ENCODE measurements at places on chromosomes 2 and 18. TPM values are rescaled to one million over a fixed set of nuclear protein-coding genes. Genes with fewer than 3 reads are reported as not detected.
A peak's percentile ranks its signal among the peaks of the same experiment; 100 is the strongest.

DNA sequence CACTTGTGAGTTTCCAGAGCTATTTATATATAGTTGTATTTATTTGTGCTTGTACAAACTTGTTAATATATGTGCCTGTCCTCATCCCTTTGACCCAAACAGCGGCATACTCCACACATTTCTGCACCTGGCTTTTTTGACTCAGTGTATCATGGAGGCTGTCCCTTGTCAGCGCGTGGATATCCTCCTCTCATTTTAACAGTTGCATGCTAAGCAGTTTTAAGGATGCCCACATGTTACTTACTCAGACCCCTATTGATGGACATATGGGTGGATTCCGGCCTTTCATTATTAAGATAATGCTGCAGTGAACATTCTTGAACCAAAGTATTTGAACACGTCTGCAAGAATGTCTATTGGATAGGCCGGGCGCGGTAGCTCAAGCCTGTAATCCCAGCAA, 655 bp upstream of the MREG start:
- DNase-seq: no peak

DNA sequence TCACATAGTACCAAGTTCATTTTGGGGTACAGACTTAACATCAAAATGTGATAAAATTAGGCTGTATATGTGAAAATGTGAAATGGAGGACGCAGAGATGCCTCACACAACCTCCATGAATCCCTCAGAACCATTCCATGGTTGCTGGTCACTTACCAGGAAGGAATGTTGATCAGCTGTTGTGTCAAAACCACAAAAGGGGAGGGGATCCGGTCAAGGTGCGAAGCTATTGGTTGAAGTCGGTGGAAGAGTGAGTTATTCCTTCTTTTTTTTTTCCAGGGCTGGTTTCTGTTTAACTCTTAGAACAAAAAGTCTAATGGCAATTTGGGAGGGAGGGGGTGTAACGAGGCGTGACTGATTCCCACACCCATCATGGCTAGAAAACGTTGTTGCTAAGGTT, 32.3 kb upstream of the REG3A start:
- DNase-seq: no peak

GPBAR1 gene
- total RNA-seq: 1.8 TPM

GRCh38 chr2:27906074-27906473, 15.5 kb downstream of the BABAM2 start:
- no peak for DNase-seq

DNA sequence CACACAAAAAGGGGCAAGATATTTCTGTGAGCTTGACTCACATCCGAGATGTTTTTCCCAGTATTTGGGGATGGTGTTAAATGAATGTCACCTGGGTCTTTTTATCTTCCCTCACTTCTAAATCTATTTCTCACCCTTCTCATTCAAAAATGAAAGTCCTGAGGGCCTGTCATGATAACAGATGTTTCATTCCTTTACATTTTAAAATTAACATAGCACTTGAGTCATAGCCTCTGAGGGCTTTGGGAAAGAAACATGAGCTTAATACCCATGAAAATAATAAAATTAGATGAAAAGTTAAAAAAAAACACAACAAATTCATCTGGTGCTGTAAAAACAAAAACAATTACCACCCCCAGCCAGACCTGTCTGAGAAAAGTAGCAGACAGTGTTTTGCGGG, 226.7 kb downstream of the HNMT start:
- DNase-seq: no peak

GRHL1 gene
- total RNA-seq: 1.0 TPM

GRCh38 chr2:237154884-237155851, 69.5 kb downstream of the COPS8 start:
- no peak for DNase-seq

MAP2 gene
- 2.8 TPM for total RNA-seq

GRCh38 chr2:13876491-13877037, 756.0 kb upstream of the LRATD1 start:
- DNase-seq: no peak

EML6 gene
- 0.56 TPM for total RNA-seq

CXCR4 gene
- total RNA-seq: 2.0 TPM

EFEMP1 gene
- 62.5 TPM for total RNA-seq

DNA sequence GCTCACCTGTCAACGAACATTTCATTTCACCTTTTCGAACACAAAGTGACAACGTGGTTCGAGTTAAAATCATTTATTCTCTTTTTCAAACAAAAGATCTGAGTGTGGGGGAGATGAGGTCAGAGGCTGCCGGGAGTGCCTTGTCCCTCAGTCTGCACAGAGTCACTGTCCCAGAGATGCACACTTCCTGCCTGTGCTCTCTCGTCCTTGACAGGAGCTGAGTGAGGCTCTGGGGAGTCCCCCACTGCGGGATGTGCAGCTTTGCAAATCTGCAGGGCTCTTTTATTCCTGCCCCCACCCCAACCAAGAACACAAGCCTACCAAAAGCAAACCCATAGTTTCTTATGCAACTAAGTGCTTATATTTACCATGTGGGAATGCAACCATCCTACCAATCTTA, 497.8 kb downstream of the EIPR1 start:
- DNase-seq: no peak

CHST9 gene
- 8.7 TPM for total RNA-seq

DNA sequence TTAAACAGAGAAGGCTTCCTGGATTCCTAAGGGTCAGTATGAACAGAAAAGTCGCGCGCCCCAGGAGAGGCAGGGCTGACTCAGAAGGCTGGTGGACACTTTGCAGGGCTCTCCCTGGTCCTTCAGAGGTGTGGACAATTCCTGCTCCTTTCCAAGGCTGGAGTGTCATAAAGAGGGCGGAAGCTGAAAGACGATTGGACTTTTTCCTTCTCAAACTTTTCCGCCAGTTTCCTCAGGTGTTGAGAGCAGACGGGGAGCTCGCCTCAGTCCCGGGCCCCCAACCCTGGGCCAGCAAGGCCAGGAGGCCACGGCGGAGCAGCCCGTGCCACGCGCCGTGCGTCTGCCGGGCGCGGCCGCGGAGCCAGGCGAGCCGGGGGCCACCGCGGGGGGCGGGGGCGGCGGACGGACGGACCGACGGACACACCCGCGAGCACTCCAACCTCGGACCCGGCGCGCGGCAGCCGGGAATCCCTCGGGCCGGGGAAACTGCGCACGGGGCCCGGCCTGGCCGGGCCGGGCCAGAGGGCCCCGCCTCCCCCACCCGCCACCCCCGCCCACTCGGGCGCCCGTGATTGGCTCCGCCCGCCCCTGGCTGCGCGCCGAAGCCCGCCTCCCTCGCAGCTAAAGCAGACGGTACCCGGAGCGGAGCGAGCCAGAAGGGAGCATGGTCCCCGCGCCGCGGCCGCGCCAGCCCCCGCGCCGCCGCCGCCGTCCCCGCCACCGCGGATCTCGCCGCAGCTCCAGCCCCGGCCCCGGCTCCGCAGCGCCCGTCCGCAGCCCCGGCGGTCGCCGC, at the start of gene KLHL29:
Gene KLHL29 (plus strand): TSS at position 629 of the 793 bp plus-strand sequence. CDS start 177,018 bp downstream, outside the sequence.
- peak; percentile 92 for DNase-seq

CD302 gene
- total RNA-seq: 19.7 TPM

DNA sequence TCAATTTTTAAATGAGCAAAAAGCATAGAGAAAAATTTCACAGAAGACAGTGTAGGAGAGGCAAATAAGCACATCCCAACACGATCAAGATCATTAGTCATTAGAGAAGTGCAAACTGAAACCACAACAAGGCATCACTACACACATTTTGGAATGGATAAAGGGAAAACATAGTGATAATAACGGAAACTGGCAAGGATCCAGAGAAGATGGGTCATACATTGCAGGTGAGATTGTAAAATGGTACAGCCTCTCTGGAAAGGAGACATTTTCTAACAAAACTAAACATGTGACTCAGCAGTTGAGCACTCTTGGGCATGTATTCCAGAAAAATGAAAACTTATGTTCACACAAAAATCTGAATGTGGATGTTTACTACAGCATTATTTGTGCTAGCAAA, 98.3 kb upstream of the TMEM17 start:
- no peak for DNase-seq

MAPRE3 gene
- total RNA-seq: 57.9 TPM

GRCh38 chr2:190062053-190062452, 476 bp downstream of the MSTN start:
- no peak for DNase-seq

UGT1A3 gene
- not detected for total RNA-seq

GRCh38 chr2:242098034-242098433, 228.5 kb downstream of the RTP5 start:
- DNase-seq: no peak
